ENCODE measurements at places on chromosomes 11 and 22.

DNA sequence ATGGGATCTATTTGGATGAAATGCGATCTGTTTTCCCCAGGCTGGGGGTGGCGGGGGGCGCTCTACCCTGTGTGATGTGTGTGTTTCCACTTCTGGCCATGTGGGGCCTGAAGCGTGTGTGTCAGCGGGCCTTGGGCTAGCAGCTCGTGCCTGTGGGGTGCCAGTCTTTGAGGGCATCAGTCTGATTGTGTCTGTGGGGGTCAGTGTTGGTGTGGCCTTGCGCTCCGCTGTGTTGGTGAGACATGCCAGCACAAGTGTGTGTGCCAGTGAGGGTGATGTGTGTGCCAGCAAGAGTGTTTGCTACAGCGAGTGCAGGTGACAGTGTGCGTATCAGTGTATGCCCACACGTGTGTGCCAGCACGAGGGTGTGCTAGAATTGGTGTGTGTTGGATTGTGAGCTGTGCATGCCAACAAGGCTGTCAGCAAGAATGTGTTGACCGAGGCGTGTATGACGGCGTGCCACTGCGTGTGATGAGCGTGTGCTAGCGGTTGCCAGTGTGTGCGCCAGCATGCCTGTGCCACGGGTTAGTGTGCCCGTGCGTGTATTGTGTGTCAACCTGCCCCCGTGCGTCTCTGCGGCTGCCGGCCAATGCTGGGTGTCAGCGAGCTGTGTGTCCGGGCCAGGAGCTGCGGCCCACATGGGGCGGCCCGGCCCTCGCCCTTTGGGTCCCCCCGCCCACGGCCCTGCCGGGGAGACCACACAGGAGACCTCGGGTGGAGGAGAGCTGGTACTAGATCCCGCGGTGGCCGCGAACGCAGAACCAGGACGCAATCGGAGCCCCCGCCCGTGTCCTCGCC is 519 bp downstream of the ARRB1 start:
- no peak for DNase-seq

DNA sequence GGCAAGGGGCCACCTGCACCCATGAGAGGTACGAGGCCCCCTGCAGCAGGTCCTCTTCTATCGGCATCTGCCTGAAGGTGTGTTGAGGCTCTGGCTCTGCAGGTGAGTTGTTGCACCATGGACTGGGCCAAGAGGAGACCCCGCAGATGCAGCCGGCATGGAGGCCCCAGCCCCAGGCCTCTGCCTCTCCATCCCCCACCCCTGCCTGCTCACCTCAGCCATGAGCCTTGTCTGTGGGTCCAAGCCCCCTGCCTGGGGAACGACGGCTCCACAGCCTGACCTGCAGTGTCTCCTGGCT is 1386.2 kb downstream of the BRD1 start:
- DNase-seq = no peak

DNA sequence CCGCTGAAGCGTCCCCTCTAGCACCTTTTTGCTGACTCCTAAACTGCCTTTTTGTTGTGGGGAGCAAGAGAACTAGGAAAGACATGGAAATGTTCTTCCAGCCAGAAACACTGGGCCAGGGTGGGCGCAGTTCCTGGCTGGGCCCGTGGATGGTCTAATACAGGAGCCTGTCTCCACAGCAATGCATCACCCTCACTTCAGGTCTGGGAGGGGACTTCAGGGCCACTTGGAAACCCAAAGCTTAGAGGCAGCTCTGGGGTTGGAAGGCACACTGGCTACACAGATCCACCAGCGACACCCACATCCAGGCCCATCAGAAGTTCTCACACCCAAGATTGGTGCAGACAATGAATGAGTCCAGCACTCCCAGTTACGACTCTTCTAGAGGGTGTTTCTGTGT is 120.3 kb downstream of the ETS1 start:
- DNase-seq = no peak

GRCh38 chr11:110121204-110121603 is 28.0 kb downstream of the ZC3H12C start:
- no peak for DNase-seq

DNA sequence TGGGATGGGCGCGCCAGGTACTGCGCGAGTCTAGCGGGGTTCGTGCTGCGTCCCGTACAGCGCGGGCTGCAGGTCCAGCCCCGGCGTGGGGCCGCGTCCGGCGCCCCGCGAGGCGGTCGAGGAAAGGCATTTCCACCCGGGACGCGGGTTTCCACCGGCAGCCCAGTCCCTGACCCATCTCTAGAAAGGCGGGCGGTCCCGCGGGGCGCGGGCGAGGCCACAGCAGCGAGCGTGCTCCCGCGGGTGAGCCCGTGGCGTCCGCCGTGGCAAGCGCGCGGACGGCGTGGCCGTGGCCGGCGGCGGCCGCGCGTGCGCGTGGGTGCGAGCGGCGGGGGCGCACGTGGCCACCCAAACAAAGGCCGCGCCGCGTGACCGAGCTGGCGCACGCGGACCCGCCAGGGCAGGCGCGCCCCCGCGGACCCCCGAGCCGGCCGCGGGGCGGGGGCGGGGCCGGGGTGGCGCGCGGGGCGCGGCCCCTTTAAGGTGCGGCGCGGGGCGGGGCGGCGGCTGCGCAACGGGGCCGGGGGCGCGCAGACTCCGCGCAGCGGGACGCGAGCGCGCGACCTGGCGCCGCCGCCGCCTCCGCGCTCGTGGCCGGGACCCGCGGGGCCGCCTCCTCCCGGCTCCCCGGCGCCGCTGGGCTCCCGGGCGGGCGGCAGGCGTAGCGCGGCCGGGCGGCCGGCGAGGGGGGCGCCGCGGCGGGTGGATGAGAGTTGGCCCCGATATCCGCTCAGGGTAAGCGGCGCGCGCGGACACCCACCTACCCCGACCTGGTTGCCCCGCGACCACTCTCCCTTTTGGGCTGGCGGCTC is 39.3 kb upstream of the CELSR1 start:
- DNase-seq = no peak

DNA sequence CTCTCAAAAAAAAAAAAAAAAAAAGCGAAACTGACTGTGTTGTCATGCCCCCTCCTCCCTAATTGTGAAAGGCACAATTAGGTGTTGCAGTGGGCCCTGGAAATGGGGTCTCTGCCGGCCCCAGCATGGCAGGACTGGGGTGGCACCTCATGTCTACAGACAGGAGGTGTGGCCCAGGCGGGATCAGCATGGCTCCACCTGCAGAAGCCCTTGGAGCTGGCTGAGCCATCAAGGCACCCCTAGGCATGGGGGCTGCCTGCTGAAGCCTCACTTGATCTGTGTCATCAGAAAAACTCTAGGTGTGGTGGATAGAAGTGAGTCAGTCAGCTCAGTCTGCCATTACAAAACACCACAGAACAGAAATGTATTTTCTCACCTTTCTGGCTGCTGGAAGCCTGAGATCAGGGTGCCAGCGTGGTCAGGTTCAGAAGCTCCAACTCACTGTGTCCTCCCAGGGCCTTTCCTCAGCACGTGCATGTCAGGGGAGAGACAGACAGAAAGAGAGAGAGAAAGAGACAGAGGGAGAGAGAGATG is 10.1 kb upstream of the B4GALNT4 start:
- DNase-seq = no peak

DNA sequence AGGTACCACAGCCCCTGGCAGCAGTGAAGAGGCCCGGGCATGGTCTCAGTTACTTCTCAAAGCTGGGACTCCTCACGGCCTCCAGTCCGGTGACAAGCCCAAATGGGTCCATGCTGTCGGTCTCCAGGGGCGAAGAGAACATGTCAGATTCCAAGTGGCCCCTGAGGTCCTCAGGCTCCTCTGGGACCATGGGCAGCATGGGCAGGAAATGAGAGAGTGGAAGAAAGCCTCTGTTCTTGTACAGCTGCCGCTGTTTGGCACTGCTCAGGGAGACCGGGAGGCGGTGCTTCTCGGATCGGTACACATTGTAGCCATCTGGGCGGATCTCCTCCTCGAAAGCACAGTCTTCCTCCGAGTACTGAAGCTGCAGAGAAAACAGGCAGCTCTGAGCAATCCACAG is 4.6 kb downstream of the FGF19 start:
- DNase-seq = no peak

DNA sequence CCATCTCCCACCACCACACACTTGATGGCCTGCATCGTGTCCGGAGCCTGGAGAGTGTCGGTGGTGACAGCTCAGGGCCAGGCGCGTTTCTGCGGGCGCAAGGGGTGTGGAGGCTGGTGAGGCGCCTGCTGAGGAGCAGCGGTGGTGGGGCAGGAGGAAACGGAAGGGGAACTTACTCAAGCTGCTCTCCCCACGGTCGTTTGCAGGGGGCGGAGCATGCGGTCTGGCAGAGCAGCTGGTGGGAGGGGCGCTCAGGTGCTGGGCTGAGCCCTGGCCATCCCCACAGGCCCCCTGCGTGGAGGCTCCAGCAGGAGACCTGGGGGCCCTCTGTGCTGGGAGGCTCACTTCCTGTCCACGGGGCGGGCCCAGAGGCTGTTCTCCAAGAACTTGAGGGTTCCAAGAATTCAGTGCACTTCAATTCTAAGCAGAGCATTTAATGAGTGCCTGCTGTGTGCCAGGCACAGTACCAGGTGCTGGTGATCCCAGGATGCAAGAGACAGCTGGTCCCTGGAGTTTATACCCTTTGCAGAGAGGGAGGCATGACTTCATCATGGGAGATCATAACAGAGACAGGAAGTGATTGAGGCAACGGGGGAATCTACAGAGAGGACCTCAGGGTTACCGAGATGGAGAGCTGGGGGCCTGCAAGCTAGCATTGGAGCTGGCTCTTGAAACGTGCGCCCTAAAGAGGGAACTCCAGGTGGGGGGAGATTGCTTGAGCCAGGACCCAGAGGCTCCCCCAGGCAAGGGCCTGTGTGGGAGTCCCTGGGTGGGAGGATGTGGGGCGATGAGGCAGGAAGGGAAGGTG is at the start of gene RAC2:
TSS of gene RAC2 (minus strand) at position 156 of the 808 bp plus-strand sequence. CDS start at position 35, 121 bp downstream.
- DNase-seq = no peak

DNA sequence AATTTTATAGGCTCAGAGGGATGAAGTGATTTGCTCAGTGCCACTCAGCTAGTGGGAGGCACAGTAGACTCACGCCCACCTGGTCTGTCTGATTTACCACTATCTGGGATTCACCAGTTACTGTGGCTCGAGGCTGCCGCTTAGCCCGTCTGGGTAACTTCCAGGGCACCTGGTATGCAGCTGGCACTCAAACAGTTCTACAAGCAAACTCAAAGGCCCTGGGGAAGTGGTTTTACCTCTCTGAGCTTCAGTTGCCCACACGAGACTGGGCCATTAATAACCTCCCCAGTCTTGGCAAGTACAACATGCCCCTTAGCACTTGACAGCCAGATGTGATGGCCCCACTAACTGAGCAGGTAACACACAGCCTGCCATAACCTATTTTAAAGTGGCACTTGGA is 2.6 kb downstream of the GDPD5 start:
- no peak for DNase-seq

GRCh38 chr22:22883090-22883727 is 4.4 kb upstream of the IGLL5 start:
- DNase-seq = no peak

DNA sequence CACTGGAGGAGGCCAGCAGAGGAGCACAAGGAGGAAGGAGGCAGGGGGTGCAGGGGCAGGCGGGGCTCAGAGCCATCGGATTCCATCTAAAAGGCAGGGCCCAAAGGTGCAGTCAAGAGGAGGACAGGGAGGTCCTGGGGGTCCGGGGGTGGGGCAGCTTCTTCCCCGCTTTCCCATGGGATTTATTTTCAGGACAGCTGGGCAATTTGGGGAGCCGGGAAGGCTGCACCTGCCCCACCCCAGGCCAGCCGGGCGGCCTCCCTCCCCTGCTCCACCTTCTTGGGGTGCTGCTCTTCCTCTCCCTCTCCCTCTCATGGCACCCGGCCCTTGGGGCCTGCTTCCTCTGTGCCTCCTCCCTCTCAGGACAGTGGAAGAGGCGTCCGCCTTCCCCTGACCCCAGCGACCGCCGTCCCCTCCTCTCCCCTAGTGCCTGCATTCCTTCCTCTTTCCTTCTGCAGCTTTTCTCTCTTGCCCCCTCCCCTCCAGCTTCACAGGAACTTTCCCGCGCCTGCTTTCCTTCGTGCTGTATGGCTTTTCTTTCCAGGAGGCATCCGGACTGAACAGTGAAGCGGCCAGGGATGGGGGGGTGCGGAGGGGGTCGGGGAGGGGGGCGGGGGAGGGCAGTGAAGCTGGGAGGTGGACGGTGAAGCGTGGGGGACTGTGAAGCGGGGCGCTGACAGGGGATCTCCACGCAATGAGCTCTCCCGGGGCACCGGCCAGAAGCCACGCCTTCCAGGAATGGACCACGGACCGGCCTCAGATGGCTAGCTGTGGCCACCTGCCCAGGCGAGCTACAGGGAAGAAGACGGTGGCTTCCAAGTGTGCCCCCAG is 26.9 kb downstream of the APOBEC3H start:
- DNase-seq = no peak

DNA sequence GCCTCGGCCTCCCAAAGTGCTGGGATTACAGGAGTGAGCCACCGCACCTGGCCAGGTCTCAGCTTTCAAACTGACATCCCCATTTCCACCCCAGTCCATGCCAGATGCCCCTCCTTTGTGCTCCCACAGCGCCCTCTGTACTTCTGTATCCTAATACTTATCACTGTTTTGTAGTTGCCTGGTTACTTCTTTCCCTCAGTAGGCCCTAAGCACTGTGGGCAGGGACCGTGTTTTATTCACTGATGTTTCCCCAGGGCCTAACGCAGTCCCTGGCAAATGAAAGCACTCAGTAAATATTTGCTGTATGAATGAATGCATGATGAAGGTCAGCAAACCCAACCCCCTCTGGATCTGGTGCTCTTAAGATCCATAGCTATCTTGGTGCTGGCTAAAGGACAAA is 2.2 kb upstream of the TRIM3 start:
- no peak for DNase-seq

DNA sequence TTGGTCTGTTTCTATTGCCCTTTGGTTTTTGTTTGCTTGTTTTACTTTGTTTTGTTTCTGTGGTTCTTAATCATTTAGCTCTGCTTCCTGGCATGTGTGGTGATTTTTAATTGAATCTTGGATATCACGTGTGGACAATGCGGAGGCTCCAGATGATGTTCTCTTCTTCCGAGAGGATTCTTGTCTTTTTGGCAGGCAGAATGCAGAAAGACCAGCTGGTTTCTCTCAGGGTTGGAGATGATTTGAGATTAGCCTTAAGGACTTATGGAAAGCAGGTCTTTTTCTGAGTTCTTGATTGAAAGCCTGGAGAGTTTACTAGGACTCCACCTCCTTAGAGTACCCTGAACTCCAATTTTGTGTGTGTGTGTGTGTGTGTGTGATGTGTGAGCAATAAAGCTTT is 21.0 kb upstream of the ANO1 start:
- DNase-seq = no peak

DNA sequence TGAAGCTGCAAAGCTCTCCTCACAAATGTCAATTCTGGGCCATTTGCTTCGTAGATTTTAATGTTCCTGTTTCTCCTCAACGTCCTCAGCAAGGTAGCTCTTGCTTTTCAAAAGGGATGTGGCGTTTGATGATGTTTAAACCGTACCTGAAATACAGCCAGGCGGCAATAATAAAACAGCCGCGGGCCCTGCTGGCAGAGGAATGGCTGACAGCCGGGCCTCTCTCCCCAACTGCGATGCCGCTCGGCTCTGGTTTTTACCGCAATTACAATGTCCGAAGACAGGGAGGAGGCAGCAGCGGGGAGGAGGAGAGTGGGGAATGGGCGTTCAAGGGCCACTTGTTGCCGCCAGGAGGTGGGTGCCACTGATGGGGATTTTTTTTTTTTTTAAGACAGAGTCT is 27.5 kb downstream of the MACROD1 start:
- DNase-seq = peak; percentile 15

- DNase-seq = no peak
Measured at GRCh38 chr11:36240801-36241200, 48.4 kb downstream of the COMMD9 start.

GRCh38 chr22:42964994-42965699 is 49.8 kb downstream of the PACSIN2 start:
- no peak for DNase-seq

- no peak for DNase-seq
Measured at GRCh38 chr11:23079382-23079813, 219.1 kb upstream of the CCDC179 start.

GRCh38 chr22:50569896-50570535 is 7.3 kb upstream of the SYCE3 start:
- DNase-seq = no peak
